ENCODE measurements at places on chromosomes 11 and 22. TPM values are rescaled to one million over a fixed set of nuclear protein-coding genes. Genes with fewer than 3 reads are reported as not detected.

GRCh38 chr11:61814958-61815789, 1.6 kb downstream of the FADS1 start:
- peak; percentile 87 for DNase-seq

PRRG4 gene
- 2.1 TPM for total RNA-seq

KRTAP5-9 gene
- not detected for total RNA-seq

DNA sequence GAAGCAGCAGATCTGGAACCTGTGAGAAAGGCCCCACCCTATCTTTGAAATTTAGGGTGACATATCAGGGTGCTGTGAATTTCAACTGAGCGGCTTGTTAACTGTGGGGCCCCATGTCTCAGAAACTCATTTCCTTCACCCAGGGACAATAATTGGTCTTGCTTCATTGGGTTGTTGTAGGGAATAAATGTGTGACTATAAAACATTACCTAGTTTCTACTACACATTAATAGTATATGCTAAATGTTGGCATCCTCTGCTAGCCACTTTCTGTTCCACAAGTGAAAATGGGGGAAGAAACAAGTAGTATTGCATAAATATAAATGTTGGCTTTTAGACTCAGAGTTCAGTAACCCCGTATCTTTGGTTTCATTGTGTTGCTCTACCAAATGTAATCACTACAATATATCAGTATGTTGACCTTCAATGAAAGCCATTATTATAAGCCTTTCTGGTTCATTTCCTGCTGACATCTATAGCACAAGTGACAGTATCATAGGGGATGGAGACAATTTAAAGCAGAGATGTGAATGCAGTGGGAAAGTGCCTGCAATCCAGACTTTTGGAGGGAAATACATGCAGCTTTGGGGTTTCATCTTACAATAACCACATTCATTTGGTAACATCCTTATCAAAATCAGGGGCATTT, 905.5 kb upstream of the RAG2 start:
- no peak for DNase-seq

C11orf91 gene
- total RNA-seq: 0.35 TPM

DNA sequence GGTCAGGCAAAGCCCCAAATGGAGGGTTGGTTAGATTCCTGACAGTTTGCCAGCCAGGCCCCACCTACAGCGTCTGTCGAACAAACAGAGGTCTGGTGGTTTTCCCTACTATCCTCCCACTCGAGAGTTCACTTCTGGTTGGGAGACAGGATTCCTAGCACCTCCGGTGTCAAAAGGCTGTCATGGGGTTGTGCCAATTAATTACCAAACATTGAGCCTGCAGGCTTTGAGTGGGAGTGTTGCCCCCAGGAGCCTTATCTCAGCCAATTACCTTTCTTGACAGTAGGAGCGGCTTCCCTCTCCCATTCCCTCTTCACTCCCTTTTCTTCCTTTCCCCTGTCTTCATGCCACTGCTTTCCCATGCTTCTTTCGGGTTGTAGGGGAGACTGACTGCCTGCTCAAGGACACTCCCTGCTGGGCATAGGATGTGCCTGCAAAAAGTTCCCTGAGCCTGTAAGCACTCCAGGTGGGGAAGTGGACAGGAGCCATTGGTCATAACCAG, 4.7 kb upstream of the TTC36 start:
- DNase-seq: no peak

DNA sequence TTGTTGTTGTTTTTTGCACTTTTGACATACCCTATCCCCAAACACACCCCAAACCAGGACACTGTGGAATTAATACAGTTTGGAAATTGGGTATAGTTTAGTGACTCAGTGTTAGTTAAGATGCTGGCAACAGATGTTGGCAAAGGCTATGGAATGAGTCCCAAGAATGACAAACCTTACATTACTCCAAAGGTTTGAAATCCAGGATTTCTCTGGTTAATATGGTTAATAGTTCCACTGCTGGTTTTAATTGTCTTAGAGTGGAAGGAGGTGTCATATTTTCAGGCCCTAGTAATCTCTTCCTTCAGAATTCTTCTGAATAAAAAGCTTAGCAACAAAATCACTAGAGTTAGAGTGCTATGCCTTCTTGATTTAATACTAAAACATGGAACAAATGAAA, 775 bp downstream of the LPXN start:
- DNase-seq: no peak

GRCh38 chr22:36858966-36859365, 1.8 kb upstream of the NCF4 start:
- no peak for DNase-seq

DNA sequence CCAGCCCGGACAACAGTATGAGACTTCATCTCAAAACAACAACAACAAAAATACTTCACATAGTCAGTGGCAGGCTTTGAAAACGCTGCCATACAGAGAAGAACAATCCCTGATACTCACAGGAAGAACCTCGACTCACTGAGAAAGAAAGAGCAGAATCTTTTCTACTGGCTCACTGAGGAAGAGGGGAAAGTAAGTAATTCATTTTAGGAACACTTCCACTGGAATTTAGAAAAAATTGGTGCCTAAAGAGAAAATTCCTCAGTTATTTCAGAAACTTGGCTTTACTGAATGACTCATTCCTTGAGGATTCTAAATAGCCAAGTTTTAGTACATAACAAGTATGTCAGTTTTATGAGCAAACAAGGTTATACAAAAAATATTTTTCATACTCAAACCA, 12.3 kb downstream of the NARS2 start:
- DNase-seq: no peak

NRGN gene
- total RNA-seq: 2.7 TPM

ANO5 gene
- 6.1 TPM for total RNA-seq

XRRA1 gene
- 7.3 TPM for total RNA-seq

- no peak for DNase-seq
Observed at GRCh38 chr22:22009661-22010060, 27.1 kb upstream of the TOP3B start.

DNA sequence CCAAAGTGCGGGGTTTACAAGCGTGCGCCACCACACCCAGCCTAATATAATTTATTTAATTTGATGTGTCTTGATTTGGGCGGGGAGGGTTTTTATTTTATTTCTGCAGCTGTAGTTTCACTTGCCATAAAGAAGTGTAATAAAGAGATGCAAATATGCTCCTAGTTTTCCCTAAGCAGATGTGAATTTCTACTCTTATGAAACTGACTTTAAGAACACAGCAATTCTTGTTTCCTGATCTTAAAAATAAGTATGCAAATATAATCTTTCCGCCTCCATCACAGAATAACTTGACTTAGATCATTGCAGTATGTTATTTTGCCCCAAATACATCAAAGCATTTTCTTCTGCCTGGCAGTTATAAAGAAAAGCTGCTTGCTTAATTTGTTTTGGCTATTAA, 4.4 kb downstream of the SPCS2 start:
- DNase-seq: no peak

DNA sequence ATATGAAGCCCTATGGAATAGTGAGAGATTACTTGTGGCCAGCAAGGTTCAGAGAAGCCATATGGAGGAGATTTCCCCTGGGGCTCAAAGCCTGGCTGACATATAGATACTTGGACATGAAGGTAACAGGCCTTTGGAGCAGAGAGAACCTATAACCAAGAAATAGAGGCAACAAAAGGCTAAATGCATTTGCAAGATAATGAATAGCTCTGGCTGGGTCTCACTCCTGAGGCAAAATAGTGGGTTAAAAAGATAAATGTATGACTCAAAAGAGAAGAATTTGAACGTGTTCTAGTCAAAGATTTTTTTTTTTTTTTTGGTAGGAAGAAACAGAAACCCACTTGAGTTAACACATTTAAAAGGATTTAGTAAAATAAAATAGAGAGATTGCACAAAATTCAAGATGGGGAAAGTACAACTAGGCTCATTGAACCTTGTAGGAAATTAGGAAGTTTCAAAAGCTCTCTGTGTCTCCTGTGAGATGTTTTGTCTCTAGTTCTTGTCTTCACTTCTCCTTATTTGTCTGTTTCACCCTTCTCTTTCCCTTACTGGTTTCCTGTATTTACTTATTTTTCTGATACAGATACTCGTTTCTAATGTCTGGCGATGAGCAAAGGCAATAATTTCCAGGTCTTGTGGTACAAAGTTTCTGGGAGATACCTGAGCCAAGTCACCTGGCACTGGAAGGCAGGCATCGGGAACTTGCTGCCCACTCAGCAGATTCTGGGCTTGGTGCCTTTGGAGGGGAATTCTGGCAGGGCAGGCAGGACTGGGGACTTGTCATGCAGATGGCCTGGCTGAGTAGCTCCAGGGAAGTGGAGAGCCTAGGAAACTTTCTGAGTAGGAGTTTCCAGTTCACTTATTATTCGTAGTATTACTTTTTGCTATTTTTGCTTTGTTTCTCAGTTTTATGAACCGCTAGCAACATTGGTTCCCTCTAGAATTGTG, 49.2 kb upstream of the SESN3 start:
- DNase-seq: no peak

CNGA4 gene
- total RNA-seq: not detected

C22orf42 gene
- not detected for total RNA-seq

DNA sequence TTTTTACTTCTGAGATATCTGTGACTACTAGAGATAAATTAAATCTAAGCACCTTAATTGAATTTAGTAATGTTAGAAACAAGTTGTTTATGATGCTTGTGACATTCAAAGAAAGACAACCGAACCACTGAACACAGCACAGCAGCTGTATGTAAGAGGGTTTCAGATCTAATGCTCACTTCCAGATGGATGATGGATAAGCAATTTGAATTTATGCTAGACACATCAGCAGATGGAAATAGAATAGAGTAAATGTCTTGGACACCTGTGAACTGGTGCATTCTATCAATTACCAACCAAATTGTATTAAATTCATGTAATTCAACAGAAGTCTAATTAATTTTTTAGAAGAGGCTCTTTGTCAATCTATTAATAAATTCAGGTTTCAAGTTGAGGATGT, 306.3 kb downstream of the CNTN5 start:
- no peak for DNase-seq

MAPK1 gene
- 105 TPM for total RNA-seq

All from GM12878 (cell line).